ENCODE measurements at places on chromosomes 1 and 21.
A peak's percentile ranks its signal among the peaks of the same experiment; 100 is the strongest.

DNA sequence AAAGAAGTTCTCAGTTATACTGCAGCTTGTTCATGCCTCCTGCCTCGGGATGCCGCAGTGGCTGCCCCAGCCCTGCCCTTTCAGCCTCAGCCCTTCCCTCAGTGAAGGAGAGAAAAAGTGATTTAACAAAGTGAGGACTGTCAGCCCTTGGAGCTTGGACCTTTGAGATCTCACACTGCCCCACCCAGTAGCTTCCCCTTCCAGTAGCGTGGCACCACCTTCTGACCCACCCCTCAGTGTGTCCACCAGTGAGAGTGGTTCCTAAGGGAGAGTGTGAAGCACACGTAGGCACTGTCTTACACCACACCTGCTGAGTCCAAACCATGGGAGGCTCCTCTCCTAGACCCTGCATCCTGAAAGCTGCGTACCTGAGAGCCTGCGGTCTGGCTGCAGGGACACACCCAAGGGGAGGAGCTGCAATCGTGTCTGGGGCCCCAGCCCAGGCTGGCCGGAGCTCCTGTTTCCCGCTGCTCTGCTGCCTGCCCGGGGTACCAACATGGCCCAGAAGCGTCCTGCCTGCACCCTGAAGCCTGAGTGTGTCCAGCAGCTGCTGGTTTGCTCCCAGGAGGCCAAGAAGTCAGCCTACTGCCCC lies at the start of gene CDA:
Gene CDA, plus strand, starts transcription at position 464 of the 592 bp plus-strand sequence. Its CDS starts 33 bp downstream, at position 497.
- peak; percentile 56 for DNase-seq

- DNase-seq = no peak
Measured at GRCh38 chr1:18901952-18902522, 318 bp downstream of the ALDH4A1 start.

- no peak for DNase-seq
Measured at GRCh38 chr1:2867861-2868260, 66.4 kb upstream of the TTC34 start.

GRCh38 chr1:125066385-125066784 lies 3881.6 kb downstream of the SRGAP2C start:
- DNase-seq = no peak

- no peak for DNase-seq
Measured at GRCh38 chr1:95475686-95476457, 241.9 kb downstream of the RWDD3 start.

- DNase-seq = no peak
Measured at GRCh38 chr1:151759241-151759640, 4.1 kb downstream of the MRPL9 start.

- DNase-seq = no peak
Measured at GRCh38 chr1:165524639-165525285, 19.0 kb upstream of the LRRC52 start.

DNA sequence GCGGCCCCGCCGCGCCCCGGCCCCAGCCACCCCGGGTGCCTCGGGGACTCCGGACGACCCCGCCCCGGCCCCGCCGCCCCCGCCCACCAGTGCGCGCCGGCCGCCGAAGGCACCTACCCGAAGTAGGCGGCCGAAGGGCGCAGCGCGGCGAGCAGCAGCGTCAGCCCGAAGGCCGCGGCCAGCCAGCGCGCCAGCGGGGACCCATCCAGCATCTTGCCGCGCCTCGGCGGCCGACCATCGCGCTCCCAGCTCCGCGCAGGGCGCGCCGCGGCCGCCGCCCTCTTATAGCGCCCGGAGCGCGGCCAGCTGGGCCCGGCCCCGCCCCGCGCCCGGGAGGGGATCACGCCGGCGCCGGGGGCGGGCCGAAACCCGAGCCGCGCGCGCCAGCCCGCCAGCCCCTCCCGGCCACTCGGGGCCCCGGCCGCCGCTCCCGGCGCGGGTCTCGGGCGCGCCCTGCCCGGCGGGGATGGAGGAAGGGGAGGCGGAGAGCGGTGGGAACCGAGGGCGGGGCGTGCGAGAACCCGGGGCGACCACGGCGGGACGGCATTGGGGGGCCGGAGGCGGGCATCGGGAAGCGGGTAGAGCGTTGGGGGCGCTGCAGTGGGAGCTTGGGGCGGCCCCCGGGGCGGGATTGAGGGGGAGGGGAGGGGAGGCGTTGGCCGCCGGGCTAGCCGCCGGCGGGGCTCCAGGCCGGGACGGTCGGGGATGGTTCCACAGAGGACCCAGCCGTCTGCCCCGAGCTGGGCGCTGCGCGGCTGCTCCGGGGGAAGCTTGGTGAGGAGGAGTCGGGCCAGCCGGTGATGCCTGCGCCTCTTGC lies at the start of gene WNT9A:
Gene WNT9A, minus strand, starts transcription at position 257 of the 817 bp plus-strand sequence. Its CDS starts 45 bp downstream, at position 212.
- peak; percentile 93 for DNase-seq

DNA sequence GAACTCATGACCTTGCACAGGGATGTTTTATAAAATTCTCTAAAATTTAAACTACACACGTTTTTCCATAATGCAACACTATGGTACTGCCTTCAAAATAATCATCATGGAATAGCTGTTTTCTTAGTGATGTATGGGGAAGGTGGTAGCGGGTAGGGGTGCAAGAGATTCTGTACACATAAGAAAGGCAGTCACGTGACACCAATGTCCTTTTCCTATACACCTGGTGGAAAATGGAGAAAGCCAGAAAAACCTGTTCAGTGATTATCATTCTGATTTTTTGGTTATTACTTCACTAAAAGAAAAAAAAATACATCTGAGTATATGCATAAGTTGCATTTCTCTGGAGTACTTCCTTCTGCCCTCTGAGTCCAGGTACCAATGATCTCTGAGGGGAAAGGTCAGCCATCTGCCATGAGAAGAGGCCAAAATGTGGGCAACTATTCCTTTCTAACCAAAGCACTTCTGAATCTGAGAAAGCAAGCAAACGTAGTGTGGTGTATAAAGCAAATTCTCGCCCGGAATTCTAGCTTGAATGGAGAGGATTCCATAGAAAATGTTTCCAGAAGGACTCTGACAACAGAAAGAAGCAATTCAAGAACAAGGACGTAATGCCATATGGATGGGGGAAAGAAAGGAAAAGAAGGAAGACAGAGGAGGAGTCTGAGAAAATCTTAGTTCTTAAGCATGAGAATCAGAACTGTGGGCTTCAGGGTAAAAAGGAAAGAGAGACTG lies 137.3 kb downstream of the RERE start:
- DNase-seq = no peak

All from upper lobe of left lung (tissue), 6 donors.